ENCODE measurements at places on chromosomes 2 and 18. TPM values are rescaled to one million over a fixed set of nuclear protein-coding genes. Genes with fewer than 3 reads are reported as not detected.

DNA sequence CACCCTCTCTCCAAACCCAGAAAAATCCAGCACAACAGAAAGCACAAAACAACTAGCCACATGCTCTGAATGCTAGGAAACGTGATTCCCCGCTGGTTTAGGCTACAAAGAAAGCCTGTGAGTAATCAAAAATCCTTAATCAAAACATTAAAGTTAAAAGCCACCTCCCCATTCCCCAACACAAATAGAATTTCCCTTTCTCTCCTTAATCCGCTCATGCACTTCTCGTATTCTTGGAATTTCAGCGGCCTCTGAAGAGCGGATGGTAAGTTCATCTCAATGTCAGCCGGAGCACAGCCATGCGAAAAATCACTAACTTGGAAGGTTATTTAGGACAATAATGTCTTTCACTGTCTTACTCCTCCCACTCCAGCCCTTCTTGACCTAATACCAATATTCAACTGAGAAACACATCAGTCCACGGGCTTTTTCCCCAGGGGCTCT is 126.7 kb downstream of the OSBPL1A start:
- H3K27ac ChIP-seq: no peak overlapping the region
- peaks cover 70% of the 10 kb centered on the region for H3K27me3 ChIP-seq
- DNase-seq: no peak

DNA sequence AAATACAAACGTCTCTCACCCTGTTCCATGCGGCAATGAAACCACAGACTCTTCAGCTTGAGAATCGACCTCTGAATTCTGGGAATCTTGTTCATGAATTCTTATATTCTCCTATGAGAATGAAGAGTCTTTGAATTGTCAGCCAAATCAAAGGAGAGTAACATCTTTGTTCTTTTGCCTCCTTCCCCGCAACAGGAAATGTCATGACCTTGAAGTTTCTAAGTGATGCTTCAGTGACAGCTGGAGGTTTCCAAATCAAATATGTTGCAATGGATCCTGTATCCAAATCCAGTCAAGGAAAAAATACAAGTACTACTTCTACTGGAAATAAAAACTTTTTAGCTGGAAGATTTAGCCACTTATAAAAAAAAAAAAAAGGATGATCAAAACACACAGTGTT is 21.8 kb downstream of the TNFAIP6 start:
- no peaks in the 10 kb centered on the region for H3K27me3 ChIP-seq
- DNase-seq: no peak
- no peaks in the 10 kb centered on the region for H3K36me3 ChIP-seq
- no peak overlapping the region for H3K4me3 ChIP-seq
- H3K4me1 ChIP-seq: peaks cover 9% of the 10 kb centered on the region
- no peak overlapping the region for H3K27ac ChIP-seq

GRCh38 chr18:48007955-48008701 is 77.7 kb upstream of the SMAD2 start:
- peak overlapping the region; percentile 51 for H3K4me3 ChIP-seq
- no peak overlapping the region for H3K27ac ChIP-seq
- DNase-seq: no peak
- H3K27me3 ChIP-seq: peaks cover 44% of the 10 kb centered on the region
- no peaks in the 10 kb centered on the region for H3K36me3 ChIP-seq
- peaks cover 14% of the 10 kb centered on the region for H3K4me1 ChIP-seq

GRCh38 chr2:20962939-20963557 is 80.8 kb downstream of the APOB start:
- H3K4me3 ChIP-seq: no peak overlapping the region
- no peaks in the 10 kb centered on the region for H3K4me1 ChIP-seq
- H3K27ac ChIP-seq: no peak overlapping the region
- H3K27me3 ChIP-seq: peaks cover 23% of the 10 kb centered on the region

The NCKAP1 gene
- 1.6 TPM for total RNA-seq

DNA sequence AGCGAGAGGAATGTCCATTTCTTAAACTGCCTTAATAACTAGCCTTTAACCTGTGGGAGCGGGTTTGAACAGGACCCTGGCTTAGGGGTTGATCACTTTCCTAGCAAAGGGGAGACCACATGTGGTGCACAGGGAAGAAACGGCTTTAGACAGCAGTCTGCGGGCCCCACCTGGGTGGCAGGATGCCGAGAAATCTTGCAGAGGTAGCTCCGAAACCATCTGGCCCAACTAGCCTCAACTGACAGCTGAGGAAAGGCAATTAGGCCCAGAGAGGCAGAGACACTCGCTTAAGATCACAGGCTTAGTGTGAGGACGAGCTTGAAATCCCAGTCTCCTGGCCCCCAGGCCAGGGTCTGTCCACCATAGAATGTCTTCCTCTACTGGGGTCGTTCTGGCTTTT is 89.8 kb downstream of the MRO start:
- no peak for DNase-seq
- no peak overlapping the region for H3K4me3 ChIP-seq

GRCh38 chr2:192026825-192027120 is 168.0 kb downstream of the TMEFF2 start:
- no peaks in the 10 kb centered on the region for H3K4me1 ChIP-seq
- H3K4me3 ChIP-seq: no peak overlapping the region
- DNase-seq: no peak
- no peaks in the 10 kb centered on the region for H3K27me3 ChIP-seq
- H3K27ac ChIP-seq: no peak overlapping the region

- no peaks in the 10 kb centered on the region for H3K4me1 ChIP-seq
- no peak overlapping the region for H3K4me3 ChIP-seq
- H3K27me3 ChIP-seq: no peaks in the 10 kb centered on the region
These were observed 200.3 kb downstream of the MBD5 start for GRCh38 chr2:148221166-148221565.

- H3K36me3 ChIP-seq: no peaks in the 10 kb centered on the region
- no peaks in the 10 kb centered on the region for H3K4me1 ChIP-seq
- H3K27ac ChIP-seq: no peak overlapping the region
- H3K27me3 ChIP-seq: peaks cover 10% of the 10 kb centered on the region
- DNase-seq: no peak
These were observed 31.3 kb upstream of the EVA1A start for GRCh38 chr2:75592030-75592429.

- no peak overlapping the region for H3K27ac ChIP-seq
- DNase-seq: peak; percentile 58
- H3K36me3 ChIP-seq: no peaks in the 10 kb centered on the region
- no peak overlapping the region for H3K4me3 ChIP-seq
These were observed 266.5 kb downstream of the HRH4 start for GRCh38 chr18:24726727-24727492.

The GALR1 gene
- total RNA-seq: not detected

The MOGAT1 gene
- not detected for total RNA-seq

DNA sequence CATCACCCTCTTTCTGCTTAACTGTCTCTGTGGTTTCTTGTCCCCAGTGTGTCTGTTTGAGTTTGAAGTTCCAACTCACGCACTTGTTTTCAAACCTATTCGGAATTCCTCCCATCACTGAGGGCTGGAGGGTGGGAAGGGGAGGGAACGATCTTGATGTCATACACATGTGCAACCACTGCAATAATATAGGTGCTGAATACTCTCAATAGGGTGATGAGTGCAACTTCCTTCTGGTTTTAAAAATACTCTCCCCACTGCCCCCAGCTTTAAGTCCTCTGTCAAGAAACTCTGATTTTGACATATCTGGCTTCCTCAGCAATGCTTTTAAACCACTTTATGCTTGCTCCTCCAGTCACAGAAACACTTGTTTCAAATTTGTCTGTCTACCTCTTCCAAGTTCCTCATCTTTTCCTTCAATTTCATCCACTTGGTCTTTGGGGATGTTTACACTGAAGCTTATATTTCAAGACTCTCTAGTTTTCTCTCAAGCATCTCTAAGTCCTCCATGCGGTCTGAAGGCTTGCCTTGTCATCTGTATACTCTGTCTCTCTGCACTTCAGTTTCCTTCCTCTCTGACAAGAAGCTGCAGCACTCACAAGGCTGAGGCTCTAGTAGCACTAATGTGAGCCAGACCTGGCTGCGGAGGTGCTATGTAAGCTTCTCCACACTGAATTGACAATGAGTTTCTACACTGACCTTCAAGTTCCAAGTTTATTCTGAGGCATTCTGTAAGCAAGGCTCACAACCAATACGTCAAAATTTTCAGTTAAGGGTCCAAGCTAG is 422.3 kb downstream of the ZEB2 start:
- H3K36me3 ChIP-seq: peaks cover 26% of the 10 kb centered on the region
- H3K27me3 ChIP-seq: no peaks in the 10 kb centered on the region
- peaks cover 39% of the 10 kb centered on the region for H3K4me1 ChIP-seq
- peak overlapping the region; percentile 75 for H3K27ac ChIP-seq
- DNase-seq: peak; percentile 54
- peak overlapping the region; percentile 1 for H3K4me3 ChIP-seq

DNA sequence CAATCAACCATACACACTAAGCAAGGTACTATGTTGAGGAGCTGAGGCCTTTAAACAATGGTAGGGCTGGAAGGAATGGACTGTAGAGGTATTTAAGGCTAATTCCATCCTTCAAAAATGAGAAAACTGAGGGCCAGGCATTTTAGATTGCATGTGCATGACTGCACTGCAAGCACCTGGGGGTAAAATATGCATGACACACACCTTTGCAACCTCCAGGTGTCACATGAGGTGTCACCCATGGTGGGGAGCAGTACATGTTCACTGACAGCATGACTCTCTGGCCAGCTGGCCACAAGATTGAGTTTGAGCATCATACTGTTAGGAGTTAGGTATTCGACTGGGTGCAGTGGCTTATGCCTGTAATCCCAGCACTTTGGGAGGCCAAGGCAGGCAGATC is 182.8 kb downstream of the ZBTB7C start:
- H3K36me3 ChIP-seq: no peaks in the 10 kb centered on the region
- H3K27me3 ChIP-seq: peaks cover 2% of the 10 kb centered on the region
- no peak for DNase-seq
- H3K4me1 ChIP-seq: peaks cover 38% of the 10 kb centered on the region
- no peak overlapping the region for H3K4me3 ChIP-seq

DNA sequence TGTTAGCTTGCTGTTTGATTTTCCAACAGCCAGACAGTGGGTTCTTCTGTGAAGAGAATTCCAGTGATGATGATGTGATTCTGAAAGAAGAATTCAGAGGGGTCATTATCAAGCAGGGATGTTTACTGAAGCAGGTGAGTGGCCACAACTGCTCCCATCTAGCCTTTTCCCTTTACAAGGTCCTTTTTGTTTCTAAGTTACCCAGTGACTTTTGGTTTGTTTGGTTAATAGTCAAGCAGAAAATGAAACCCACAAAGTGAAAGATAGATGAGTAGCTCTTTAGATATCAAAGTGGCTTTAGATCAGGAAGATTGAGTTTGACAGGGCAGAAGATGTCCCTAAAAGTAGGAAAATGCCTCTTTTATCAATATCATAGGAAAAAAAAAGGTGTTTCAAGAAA is 23.3 kb downstream of the PLEK start:
- DNase-seq: no peak
- H3K27me3 ChIP-seq: peaks cover 3% of the 10 kb centered on the region
- H3K27ac ChIP-seq: peak overlapping the region; percentile 81
- peaks cover 53% of the 10 kb centered on the region for H3K4me1 ChIP-seq

DNA sequence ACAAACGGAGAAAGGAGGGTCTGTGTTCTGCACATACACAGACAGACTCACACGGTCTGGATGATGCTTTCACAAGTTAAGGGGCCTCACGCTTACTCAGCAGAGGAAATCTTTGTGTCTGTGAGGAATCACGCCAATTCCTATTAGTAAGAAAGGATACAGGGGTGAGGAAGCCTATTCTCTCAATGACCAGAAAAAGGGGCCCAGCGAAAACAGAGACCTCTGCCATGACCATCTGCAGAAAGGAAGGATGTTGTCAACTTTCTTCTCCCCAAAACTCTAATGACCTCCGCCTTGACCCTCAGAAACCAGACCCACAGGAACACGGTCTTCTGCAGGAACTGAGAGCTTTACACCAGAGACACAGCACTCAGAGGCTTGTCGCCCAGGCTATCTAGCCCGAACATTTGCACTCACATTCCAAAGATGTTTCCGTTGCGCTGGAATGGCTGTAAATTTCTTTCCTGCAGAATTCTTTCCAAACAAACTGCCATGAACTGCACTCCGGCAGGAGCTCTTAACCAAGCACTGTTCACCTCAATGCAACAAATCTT is 186.3 kb downstream of the TCF4 start:
- H3K36me3 ChIP-seq: no peaks in the 10 kb centered on the region
- no peaks in the 10 kb centered on the region for H3K27me3 ChIP-seq
- no peak overlapping the region for H3K4me3 ChIP-seq
- no peaks in the 10 kb centered on the region for H3K4me1 ChIP-seq

DNA sequence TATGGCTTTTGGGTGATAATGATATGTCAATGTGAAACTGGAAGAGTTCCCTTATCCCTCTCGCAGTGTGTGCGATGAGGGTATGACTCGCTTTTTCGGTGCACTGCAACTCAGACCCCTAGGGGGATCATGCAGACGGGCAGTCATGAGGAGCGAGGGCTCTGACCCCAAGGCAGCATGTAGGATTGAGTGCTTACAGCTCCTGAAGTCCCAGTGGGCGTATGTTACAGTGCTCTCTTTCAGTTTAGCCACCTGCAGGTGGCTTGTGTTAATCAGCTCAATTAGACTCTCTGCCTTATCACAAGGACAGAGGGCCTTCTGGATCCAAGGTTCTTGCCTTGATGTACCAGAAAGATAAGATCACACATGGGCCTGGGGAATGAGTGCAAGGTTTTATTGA is 1269.9 kb upstream of the GYPC start:
- no peak overlapping the region for H3K27ac ChIP-seq
- no peak overlapping the region for H3K4me3 ChIP-seq
- no peaks in the 10 kb centered on the region for H3K27me3 ChIP-seq
- no peaks in the 10 kb centered on the region for H3K4me1 ChIP-seq

The TDRD15 gene
- not detected for total RNA-seq

The ASPRV1 gene
- total RNA-seq: 1.3 TPM

- peaks cover 42% of the 10 kb centered on the region for H3K4me1 ChIP-seq
- no peaks in the 10 kb centered on the region for H3K27me3 ChIP-seq
- no peak overlapping the region for H3K4me3 ChIP-seq
- no peak overlapping the region for H3K27ac ChIP-seq
- peaks cover 21% of the 10 kb centered on the region for H3K36me3 ChIP-seq
These were observed 262.7 kb upstream of the EPAS1 start for GRCh38 chr2:46034535-46034934.

- peaks cover 55% of the 10 kb centered on the region for H3K4me1 ChIP-seq
- peak overlapping the region; percentile 80 for H3K27ac ChIP-seq
- no peaks in the 10 kb centered on the region for H3K27me3 ChIP-seq
- peaks cover 44% of the 10 kb centered on the region for H3K36me3 ChIP-seq
- DNase-seq: peak; percentile 89
These were observed 61.4 kb downstream of the TTC39C start for GRCh38 chr18:24075767-24076597.

The CAVIN2 gene
- not detected for total RNA-seq

- peaks cover 18% of the 10 kb centered on the region for H3K27me3 ChIP-seq
- no peak overlapping the region for H3K27ac ChIP-seq
- H3K36me3 ChIP-seq: no peaks in the 10 kb centered on the region
- H3K4me3 ChIP-seq: no peak overlapping the region
- DNase-seq: no peak
These were observed 36.1 kb downstream of the ABCG8 start for GRCh38 chr2:43874776-43875451.

The MAB21L4 gene
- not detected for total RNA-seq

- no peaks in the 10 kb centered on the region for H3K27me3 ChIP-seq
- no peak overlapping the region for H3K27ac ChIP-seq
- H3K4me3 ChIP-seq: no peak overlapping the region
These were observed 41.2 kb downstream of the CYRIA start for GRCh38 chr2:16624436-16624780.

GRCh38 chr2:156192468-156192867 is 140.1 kb downstream of the NR4A2 start:
- no peaks in the 10 kb centered on the region for H3K4me1 ChIP-seq
- peaks cover 3% of the 10 kb centered on the region for H3K27me3 ChIP-seq
- no peaks in the 10 kb centered on the region for H3K36me3 ChIP-seq
- H3K4me3 ChIP-seq: no peak overlapping the region
- DNase-seq: no peak

Measured in activated CD8-positive, alpha-beta memory T cell treated with anti-CD3 and anti-CD28 coated beads, Interleukin-2, amount 10 ng/mL, durations not matched to agents 7 days and 5 days (primary cell).